ENCODE measurements at places on chromosomes 2 and 18.
A peak's percentile ranks its signal among the peaks of the same experiment; 100 is the strongest.

- no peak for DNase-seq
These were observed 65.9 kb downstream of the BCL2 start for GRCh38 chr18:63253428-63254372.

- no peak for DNase-seq
These were observed 27.4 kb upstream of the TAF1B start for GRCh38 chr2:9815844-9816279.

DNA sequence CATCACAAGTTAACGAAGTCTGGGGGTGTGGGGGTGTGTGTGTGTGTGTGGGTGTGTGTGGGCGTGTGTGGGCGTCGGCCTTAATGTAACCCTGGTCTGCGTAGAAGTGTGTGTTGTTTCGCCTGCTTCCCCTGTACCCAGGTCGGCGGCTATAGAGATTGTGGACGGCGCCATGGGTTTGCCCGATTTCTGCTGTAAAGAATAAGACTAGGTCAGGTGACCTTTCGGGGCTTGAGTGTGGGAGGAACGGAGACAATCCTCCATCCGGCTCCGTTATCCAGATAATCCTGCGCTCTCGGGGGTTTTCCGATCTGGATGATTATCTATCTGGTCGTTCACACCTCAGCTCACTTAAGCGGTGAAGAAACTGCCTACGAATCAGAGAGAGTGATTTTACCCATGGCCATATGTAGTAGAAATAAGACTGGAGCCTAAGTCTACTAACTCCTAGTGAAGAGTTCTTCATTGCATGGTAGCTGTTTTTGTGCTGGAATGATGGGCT lies 543 bp downstream of the HADHB start:
- DNase-seq = peak; percentile 32

DNA sequence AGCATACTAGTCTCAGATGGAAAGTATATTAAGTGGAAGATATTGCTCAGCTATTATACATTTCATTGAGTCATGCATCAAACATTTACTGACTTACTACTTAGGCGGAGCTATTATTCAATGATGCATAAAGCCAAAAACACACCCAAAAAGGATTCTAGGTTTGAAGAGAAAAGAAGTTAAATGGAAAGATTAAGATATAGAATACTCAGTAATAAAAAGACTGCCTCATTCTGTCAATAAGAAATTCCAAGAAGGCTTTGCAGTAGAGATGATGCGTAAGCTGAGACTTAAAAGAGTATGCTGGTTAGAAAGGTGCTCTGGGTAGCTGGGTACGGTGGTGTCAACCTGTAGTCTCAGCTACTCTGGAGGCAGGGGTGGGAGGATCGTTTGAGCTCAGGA lies 27.6 kb downstream of the STK17B start:
- no peak for DNase-seq

GRCh38 chr2:128746356-128746755 lies 427.7 kb upstream of the HS6ST1 start:
- DNase-seq = no peak

DNA sequence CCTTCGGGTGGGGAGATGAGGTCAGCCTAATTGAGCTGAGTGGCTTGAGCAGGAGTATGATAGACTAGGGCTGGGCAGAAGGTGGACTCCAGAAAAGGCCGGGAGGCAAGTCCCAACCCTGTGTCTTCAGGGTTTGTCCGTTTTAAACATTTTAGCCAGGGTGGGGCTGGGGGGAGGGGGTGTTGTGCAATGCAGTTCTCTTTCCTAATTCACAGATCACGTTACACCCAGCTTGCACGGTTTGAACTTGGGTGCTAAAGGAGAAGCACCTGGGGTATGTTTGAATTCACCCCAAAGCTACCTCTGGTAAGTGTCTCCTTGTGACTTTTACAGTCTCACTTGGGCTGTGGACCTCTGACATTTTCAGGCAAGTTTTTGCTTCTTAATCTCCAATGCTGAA lies 233.3 kb downstream of the AGAP1 start:
- DNase-seq = no peak

DNA sequence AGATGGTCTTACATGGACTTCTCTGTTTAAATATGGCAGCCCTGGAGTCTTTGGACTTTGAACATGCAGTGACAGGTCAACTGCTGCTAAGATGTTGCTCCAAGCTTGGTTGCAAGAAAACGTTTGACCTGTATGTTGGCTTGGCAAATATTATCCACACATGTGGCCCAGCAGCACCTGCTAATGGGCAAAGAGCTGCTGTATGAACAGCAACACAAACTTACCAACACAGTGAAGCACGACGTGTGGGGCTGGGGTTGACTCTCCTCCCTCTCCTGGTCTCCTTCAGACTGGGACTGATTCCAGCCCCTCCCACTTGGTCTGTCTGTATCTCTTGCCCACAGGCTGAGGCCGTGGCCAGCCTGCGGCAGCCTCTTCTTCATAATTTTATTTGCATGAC lies 3.8 kb downstream of the KCNE4 start:
- no peak for DNase-seq

DNA sequence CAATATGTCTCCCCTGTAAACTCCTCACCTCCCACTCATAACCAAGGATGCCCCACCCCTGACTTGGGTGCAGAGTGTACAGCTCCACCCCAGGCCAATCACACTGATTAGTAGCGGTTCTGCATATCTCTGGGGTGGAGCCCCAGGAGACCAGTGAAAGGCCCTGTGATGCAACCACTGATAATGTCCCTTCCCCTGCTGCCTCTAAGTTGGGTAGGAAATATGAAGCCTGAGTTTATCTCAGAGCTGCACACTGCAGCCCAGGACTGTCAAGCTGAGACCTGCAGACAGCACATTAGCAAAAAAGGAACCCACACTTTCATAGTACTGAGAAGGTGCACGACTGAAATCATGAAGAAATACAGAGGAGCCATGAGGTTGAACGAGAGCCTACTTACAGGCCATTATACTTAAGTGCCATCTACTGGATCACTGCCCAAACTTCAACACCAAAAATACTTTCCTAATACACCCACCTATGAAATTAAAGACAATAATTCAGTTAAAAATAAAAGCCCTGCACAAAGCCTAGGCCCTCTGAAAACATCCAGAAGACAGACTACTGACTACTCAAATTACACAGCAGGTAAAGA lies 455.4 kb upstream of the LRRTM4 start:
- no peak for DNase-seq

DNA sequence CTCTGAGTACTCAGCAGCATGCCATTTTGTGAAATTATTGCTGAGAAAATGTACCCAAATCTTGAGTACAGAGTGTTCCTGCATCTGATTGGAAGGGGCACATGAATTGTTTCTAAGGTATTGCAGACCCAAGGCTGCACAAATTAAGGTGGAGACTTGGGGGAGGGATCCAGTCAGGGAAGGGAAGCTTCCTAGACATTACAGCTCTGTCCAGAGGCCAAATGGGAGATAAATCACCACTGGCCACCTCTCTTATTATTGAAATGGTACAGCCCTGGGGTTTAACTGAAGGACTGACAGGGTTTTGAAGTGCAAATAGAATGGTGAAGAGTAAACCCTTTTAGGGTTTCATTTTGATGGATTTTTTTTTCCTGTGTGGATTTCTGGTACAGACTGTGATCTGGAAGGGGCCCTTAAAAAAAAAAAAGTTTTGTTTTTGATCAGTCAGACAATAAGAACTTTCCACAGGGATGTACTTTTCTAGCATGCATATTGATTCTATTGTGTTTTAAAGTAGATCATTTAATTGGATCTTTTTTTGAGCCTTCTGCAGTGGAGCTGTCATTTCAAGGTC lies 119.4 kb downstream of the GREB1L start:
- no peak for DNase-seq
